ENCODE measurements at places on chromosomes 2 and 18.

- no peak for DNase-seq
Measured at GRCh38 chr2:233314180-233314925, 6.7 kb downstream of the SAG start.

DNA sequence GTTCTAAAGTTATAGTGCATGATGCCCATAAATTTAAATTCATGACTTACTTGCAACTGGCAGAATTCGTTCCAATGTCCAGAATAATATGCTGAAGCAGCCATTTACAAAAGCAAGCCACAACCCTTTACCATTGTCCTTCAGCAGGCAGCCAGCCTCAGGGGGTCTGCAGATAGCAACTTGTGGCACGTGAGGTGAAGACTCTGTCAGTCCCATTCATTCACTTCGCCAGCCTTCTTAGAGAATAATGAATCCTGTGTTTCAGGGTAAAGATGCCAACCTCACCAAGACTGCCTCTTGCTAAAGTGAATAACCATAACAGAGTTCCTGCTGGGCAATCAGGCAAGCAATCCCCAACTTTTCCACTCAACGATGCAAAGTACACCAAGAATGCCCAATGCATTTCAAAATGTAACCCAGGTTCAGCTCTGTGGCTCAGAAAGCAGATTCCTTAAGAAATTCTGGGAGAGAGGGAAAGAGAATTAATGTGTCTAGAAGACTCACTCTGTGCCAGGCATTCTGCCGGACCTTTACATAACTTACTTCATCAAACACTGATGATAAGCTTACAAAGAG, 315.4 kb downstream of the NCKAP5 start:
- no peak for DNase-seq

GRCh38 chr2:9207641-9208311, 1.2 kb downstream of the ASAP2 start:
- DNase-seq, result no peak

DNA sequence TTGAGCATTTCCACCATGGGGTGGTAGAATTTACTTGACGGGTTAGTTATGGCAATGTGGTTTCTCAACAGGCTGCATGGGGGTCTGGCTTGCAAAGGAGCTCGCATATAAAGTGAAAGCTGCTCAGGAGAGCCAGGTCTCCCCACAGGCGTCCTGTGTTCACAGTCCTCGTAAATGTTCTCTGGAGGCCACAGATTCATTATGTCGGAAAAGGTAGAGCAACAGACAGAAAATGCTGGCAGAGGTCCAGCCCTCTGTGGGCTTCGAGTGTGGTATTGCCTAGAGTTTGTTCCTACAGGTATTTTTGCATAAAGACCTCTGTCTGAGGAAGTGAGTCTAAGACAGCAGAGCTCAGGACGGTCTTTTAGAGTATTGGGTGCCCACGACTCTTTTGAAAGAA, 96.4 kb downstream of the CDCA7 start:
- DNase-seq, result no peak

- no peak for DNase-seq
Measured at GRCh38 chr2:148527488-148528340, 116.8 kb upstream of the EPC2 start.

- no peak for DNase-seq
Measured at GRCh38 chr2:68835621-68836020, 35.6 kb downstream of the BMP10 start.

GRCh38 chr2:43075054-43075593, 151.3 kb downstream of the ZFP36L2 start:
- DNase-seq, result peak; percentile 24

GRCh38 chr2:46325182-46325928, 28.1 kb downstream of the EPAS1 start:
- DNase-seq, result no peak

DNA sequence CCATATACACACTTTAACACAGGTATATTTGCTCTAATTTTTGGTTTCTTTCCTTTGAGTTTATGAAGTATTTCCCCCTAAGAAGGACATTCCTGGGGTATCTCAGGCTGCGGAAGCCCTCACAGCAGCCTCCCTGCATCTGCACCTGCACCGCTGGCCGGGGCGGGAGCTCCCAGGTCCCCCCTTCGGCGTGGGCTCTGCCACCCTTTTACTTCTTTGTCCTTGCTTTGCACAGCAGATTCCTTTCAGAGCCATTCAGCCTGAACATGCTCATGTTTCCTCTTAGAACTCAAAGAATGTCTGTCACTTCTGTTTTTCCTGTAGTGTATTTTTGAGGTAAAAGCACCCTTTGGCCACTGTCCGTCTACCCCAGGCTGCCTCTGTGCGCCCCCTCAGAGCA, 146.5 kb downstream of the SNTG2 start:
- no peak for DNase-seq

DNA sequence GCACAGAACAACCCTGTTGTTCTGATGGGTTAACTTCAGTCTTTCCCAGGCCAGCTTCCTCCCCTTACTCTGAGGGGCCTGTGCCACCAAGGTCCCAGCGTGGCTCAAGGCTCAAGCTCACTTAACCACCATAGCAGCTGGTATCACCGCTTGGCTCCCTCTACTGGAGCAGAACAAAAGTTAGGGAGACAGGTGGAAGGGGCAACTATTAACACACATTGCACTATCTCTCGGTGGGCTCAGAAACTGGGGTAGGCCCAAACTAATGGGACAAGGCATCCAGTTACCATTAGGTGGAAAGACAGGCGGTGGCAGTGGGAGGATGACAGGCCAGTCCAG, 88.7 kb upstream of the ATL2 start:
- DNase-seq, result no peak

- DNase-seq, result no peak
Measured at GRCh38 chr2:56713161-56713676, 529.4 kb downstream of the CCDC85A start.

DNA sequence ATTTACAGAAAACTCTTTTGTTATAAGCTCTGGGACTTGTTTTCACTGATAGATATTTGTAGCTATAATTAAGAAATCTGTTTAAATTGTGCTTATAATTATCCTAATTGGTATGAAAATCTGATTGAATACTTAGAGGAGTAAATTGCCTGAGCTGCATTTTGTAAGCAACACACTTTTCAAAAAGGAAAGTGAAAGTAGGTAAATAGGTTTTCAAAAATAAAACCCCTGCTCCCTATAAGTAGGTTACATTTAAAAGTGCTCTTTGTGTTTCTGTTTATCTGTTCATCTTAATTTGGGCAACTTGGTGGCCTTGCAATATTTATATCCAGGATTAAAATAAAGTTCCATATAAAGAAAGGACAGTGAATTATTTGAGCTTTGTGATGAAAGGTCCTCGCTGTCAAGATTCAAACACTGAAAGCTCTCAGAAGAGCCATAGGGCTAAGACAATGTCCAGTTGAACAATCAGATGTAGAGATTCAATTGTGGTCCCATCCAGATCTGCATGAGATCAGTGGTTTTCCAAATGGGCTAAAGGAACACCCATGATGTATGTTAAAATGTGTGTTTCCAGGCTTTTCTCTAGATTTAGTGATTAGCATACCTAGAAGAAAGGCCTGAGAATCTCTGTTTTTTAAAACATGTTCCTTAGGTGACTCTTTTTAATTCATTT, 371.6 kb downstream of the RPRM start:
- DNase-seq, result no peak

DNA sequence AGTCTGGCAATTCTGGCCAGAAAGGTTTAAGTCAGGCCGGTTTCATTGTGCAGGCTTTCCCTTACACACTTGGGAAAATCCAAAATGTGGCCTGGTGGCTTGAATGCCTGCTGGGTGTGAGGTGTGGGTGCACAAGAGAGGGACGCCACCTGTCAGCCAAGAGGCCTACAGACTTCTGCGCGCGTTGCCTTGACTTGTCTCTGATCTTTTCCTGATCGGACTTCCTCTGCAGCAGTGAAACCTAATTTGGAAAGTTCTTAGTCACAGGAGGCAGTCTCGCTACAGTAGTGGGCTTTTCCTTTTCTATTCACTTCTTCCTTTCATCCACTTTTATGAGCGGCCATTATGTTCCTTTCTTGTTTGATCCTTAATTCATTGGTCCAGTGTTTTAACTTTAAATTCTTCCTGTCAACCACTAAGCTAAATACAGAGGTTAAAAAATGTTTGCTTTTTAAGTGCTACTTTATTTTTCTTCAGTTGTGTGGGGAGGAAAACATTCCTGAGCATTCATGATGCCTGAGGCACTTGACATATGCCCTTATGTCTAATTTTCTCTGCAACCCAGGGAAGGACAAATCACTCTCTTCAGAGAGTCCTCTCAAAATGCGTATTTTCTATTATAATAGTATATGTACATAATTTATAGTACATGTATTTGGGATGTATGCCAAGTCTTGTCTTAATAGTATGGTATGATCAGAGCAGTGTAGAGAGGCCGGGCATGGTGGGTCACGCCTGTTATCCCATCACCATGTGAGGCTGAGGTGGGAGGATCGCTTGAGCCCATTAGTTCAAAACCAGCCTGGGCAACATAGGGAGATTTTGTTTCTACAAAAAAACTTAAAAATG, 128.9 kb downstream of the WDSUB1 start:
- no peak for DNase-seq

DNA sequence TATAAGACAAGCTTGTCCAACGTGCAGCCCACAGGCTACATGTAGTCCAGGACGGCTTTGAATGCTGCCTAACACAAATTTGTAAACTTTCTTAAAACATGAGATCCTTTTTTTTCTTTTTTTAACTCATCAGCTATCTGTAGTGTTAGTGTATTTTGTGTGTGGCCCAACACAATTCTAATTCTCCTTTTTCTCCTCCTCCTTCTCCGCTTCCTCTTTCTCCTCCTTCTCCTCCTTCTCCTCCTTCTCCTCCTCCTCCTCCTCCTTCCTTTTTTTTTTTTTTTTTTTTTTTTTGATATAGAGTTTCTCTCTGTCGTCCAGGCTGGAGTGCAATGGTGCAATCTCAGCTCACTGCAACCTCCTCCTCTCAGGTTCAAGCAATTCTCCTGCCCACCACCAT, 39.3 kb upstream of the GTF2A1L start:
- no peak for DNase-seq

- DNase-seq, result no peak
Measured at GRCh38 chr2:105861200-105861599, 116.5 kb downstream of the NCK2 start.

Data from hypothalamus (tissue), 51 donors.